ENCODE measurements at places on chromosomes 2 and 18. TPM values are rescaled to one million over a fixed set of nuclear protein-coding genes. Genes with fewer than 3 reads are reported as not detected.

DNA sequence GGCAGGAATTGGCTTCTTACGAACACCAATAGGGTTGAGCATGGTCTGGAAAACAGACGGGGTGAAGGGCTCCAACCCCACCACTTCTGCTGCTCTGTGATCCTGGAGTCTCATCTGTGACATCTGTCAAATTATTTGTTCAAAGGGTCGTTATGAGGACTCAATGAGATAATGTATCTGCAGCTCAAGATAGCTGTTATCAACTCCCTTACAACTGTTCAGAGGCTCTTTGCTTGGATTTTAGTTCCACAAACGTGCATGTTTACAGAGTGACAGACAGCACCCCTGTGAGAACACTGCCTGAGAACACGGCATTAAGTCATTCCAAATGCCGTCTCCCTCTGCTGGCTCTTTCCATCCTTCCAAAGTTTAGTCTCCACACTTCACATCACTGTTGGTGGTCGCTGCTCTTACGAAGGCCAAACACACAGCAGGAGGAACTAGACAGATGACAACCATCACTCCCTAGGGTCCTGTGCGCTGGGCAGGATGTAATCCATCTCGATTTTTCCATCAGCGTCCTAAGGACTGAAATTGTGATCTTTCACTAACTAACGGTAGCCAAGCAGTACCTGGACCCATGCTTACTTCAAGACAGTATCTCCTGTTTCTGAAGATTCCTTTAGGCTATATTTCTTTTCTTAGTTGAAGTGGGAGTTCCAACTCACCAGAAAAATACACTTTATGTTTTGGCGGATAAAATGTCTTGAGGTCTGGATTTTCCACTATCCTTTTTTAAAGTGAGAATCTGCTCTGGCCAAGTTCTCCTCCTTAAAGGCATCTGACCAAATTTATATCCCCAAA lies 220.3 kb downstream of the ANAPC1 start:
- DNase-seq, result no peak

DNA sequence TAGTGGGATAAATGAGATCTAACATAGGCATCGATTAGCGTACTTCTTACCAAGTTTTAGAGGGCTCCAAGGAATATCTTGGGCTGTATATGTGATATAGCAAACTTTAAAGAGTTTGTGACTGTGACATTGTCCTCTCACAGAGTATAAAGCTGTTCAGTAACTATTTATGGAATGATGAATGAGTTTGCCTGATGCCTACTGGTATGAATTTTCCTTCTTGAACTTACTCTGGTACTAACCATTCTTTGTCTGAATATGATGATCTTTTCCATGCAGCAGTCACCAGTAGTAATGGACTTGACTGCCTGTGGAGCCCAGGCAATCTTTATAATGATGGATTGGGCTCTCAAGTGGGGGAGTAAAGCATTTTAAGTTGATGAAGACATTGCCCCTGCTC lies 120.5 kb downstream of the PARD3B start:
- no peak for DNase-seq

Gene CAPN10
- 64.6 TPM for total RNA-seq

DNA sequence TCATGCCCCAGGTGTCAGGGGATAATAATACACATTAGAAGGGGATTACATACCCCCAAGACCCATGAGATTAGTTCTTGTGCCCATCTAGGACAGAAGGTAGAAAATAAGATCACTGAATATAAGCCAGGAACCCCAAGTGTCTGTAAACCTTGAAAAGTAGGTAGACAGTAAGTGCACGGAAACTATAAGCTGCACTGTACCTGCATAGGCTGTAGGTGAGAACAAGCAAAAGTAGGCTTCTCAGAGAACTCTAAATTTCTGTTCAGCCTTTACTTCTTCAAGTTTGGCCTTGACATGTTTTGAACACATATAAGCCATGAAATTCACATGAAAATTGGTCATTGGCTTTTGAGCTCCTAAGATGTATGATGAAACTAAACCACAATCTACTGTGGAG lies 113.0 kb upstream of the FSIP2 start:
- no peak for DNase-seq

- no peak for DNase-seq
Observed at GRCh38 chr2:27672723-27673486, 9.2 kb downstream of the SLC4A1AP start.

Gene COL4A4
- not detected for total RNA-seq

Gene PFN4
- total RNA-seq, result not detected

All from CD4-positive, CD25-positive, alpha-beta regulatory T cell (primary cell).